Activated CD4-positive, CD25-positive, alpha-beta regulatory T cell treated with anti-CD3 and anti-CD28 coated beads, Interleukin-2, amount 50 U/mL, for 16 hours (primary cell): ENCODE measurements at places on chromosomes 1 and 21.
A peak's percentile ranks its signal among the peaks of the same experiment; 100 is the strongest.

- no peak for DNase-seq
These were observed 725.4 kb upstream of the RGS18 start for GRCh38 chr1:191432817-191433216.

DNA sequence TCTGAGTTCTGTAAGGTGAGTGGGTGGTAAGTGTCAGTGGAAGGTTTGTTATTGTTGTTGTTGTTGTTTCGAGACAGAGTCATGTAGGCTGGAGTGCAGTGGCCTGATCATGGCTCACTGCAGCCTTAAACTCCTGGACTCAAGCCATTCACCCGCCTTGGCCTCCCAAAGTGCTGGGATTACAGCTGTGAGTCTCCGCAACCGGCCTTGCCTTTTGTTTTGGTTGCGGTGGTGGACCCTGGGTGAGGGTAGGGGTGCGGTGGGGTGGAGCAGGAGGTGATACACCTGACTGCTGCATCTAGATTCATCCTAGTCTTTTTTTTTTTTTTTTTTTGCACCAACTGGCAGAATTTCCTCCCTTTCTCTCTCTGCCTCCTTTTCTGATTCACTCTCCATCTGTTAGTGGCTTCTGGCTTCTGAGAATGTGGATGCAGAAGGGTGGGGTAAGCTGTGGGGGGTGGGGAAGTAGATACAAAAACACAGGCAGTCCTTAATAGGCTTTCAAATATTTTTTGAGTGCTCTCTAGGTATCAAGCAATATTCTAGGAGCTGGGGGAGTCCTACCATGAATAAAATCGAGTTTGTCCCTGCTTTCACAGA lies 4.6 kb upstream of the GMEB1 start:
- DNase-seq = no peak

DNA sequence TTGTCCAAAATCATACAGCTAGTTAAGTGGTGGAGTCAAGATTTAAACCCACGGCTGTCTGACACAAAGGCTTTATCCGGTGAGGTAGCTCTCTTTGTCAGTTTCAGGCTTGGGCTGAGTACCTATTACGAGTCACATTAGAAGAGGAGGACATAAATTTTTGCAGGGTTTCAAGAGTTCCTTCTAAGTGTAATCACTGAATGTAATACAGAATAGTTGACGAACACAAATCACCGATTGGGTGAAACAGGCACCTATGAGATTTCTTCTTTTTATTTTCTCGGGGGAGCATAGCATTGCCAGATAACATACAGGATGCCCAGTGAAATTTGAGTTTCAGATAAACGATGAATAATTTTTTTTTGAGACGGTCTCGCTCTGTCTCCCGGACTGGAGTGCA lies 847 bp downstream of the PSMD4 start:
- DNase-seq = no peak

DNA sequence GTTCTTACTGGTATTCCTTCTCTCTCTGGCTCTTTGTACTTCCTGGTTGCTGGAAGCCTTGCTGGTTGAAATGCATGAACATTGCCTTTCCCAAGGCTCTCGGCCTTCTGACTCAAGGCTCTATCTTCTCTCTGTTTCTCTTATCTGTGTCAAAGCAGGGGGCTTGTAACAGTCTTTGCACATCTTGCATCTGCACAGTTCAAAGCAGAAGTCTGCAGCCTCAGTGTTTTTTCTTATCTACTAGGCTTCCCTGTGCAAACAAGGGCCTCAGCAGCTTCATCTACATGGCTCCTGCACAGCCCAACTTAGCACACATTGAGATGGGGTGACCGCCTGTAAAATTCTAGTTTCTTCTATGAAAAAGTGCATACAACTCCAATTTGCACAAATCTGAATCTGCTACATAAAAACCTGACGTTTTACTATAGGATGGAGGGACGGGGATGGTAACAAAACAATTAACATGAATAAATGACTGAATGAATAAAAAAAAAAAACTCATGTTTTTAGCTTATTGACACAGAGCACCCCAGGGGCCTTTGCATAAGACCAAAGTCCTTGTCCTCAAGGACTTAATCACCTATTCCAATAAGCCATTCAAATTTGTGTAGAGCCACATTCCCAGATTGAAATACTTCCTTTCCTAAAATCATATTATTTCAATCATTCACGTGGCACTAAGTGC lies 458.3 kb downstream of the LMO4 start:
- DNase-seq = no peak

GRCh38 chr1:94541246-94542087 lies at the start of gene F3:
Gene F3 (minus strand): TSS chr1:94541759. CDS start chr1:94541636, 123 bp downstream.
- DNase-seq = peak; percentile 5

GRCh38 chr1:69195136-69195535 lies 372.6 kb upstream of the LRRC7 start:
- no peak for DNase-seq

DNA sequence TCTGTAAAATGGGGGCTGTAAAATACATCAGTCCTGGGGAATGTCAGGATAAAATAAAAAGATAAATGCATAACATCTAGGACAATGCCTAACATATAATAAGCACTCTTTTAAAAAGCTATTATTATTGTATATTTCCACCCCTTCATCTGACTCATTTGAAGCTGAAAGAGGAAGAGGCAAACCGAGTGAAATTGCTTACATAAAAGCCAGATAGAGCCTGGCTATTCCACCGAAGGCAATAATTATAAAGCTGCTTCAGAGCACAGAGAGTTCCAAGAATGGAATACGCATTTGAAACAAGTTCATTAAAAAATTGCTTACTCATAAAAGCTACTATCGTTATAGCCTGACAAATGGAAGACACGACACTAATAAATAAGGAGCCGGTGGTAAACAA lies 186.1 kb upstream of the CAMK1G start:
- no peak for DNase-seq

GRCh38 chr1:54606096-54606989 lies 17.0 kb downstream of the FAM151A start:
- no peak for DNase-seq

DNA sequence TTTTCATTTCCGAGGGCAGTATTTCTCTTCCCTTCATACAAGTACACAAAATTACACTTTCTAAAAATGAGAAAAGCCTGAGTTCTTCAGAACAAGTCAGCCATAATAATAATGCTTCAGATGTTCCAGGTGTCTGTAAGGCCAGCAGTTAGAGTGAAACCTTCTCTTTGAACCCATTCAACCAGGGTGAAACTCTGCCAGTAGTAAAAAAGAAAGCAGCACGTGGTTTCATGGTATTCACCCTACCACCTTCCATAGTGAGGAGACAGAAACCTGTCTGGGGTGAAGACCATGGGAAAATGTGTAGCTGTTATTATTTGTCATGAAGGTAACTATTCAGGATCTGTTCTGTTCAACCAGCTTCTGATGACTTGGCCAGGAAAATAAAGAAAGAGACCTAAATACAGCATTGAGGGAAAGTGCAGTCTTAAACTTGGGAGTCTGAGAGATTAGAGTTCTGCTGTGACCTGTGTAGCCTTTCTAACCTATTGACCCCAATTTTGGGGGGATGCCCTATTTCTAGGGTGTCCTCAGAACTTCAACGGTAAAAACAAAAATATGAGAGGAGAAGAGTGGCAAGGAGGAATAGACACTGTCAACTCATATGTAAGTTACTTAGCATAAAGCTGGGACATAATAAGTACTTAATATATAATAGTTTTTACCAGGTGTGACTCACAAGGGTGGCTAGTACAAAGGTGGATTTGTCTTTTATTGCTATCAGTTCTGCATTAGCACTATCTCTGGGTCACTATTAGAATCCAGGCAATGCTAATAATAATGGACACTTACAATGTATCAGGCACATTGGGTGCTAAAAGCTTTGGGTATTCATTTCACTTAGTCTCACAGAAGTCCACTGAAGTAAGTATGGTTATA lies 70.0 kb upstream of the TNFSF4 start:
- DNase-seq = no peak

DNA sequence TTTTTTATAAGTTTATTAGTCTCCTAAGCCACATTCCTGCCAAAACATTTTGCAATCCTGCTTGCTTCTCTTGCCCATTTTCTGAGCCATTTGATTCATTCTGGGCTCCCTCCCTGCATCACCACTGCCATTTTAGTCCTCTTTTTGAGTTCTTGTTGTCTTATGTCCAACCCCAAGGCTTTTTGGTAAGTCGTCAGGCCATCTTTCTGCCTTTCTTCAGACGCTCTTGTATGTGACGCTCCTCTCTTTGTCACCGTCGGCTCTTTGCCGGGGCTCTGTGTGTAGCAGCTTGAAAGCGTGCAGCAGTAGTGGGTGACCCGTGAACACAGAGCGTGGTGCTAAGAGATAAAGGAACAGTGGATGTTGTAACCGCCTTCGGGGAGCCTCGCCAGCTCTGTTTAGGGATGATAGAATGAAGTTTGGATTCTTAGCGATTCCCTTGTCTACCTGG lies 14.6 kb downstream of the HUNK start:
- no peak for DNase-seq

DNA sequence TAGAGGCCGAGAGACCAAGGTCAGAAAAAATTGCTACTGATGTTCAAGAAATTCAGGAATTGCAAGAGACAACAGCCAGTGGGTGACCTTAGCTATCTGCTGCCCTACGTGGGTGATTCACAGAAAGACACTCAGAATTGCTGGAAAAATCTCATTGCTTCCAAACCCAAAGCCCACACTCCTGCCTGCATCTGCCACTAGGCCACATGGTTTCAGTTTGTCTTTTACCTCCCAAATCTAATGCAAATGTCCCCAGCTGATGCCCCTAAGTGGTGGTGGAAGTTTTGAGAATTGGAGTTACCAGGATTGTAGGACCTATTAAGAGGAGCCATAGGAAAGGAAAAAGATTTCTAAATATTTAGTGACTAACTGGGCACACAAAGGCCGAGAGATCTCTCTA lies 341.5 kb upstream of the CHRM3 start:
- DNase-seq = no peak

DNA sequence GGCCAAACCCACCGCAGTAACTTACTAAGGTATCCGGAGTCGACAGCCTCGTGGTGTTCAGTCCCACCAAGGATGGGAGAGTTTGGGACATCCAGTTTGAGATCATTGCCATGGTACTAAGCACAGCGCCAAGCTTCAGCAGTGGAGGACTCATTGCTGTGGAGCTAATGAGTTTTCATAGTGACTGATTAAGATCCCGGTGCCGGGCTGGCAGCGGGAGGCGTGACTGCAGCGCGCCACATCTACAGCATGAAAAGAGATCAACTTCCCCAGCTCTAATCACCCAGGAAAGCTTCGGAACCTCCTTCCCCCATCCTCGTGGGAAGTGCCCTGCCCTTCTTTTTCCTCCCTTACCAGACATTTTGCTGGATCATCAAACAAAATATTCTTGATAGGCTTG lies 149.9 kb downstream of the OLFM3 start:
- no peak for DNase-seq

GRCh38 chr1:8047686-8048445 lies 21.8 kb upstream of the ERRFI1 start:
- DNase-seq = no peak

DNA sequence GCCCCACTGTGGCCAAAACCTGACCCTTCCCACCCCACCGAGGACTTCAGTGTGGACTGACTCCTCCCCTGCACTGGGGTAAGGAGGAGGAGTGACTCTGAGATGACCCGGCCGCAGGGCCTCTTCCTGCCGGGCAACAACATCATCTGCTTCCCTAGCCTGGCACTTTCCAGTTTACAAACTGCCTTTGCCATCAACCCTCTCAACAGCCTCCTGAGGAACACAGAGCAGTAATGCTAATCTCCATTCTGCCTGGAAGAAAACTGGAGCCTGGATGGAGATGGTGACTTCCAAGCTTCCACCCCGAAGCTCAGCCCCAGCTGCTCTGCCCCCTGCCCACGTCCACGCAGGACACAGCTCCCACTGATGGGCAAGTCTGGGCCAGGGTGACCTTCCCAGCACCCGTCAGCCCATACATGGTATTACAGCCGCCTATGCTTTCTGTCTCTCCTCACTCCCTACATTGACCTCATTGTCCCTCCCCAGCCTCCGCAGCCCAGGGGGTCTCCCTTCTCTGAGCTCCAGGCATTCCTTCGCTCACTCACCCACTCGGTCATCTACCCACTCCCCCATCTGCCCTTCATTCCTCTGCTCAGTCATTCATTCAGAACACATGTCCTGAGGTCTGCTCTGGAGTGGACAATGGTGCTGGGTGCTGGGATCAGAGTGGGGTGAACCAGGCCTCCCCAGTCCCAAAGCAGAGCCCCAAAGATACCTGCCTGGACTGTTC lies 34.2 kb downstream of the RAP1GAP start:
- DNase-seq = no peak

DNA sequence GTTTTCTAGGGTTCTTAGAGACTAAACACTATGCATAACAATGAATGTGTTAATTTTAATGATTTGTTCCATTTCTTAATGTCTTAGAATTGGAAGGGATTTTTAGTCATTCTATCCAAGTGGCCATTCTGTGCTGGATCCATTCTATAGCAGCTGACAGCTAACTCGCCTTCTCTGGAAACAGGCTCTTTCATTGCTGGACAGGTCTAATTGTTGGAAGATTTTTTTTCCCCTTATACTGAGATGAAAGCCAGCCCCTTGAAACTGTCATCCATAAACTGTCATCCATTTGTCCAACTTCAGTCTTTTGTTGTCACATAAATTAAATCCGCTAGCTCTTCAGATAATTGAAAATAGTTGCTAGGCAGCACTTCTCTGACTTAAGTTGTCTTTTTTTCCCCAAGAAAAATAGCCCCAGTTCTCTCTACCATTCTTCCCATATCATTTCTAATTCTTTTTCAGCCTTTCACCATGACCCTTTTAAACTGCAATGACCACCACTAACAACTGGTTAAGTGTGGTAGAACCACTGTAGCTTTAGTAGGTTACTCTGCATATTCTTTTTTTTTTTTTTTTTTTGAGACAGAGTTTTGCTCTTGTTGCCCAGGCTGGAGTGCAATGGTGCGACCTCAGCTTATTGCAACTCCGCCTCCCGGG lies 19.7 kb downstream of the AK4 start:
- no peak for DNase-seq

GRCh38 chr1:234529095-234529949 lies 50.3 kb upstream of the TARBP1 start:
- DNase-seq = no peak

DNA sequence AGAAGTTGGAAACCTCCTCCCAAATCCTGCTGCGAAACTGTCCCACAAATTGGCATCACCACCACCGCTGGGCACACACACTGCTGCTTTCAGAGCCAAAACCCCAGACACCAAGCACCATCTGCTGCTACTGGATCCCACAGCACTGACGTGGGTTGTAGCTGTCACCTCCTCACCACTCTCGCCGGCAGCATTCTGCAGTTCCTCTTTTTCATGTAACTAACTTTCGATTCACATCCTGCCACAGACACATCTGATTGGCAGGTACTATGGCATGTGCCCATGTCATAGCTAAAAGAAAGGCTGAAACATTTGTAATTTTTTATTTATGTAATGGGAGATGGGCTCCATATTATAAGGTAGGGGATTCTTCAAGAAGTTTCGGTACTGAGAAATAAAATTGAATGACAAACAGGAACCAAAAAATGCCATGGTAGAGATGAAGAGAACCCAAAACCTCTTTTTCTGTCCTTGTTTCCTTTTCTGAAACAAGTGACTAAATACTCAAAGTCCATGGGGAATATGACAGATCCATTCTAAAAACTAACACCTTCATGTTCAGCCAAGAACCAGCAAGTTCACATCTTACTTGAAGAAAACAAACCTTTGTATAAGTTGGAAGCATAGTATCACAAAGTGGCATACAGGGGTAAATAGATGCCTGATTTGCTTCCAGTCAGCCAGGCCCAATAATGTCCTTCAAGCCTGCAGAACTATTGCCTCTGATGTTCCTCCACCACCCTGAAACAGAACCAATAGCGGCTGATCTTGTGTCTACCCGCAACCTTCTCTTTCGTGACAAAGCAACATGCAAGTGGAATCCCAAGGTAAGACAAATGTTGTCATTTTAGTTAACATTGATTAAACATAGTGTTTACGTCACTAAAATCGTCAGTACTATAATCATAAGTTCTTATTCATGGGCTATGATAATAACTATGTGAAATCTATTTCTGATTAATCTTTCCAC lies 26.6 kb upstream of the RGS13 start:
- peak; percentile 25 for DNase-seq
